ENCODE measurements at places on chromosomes 16 and 17. TPM values are rescaled to one million over a fixed set of nuclear protein-coding genes. Genes with fewer than 3 reads are reported as not detected.

GRCh38 chr17:79698146-79698846 is 32.4 kb upstream of the ENPP7 start:
- no peak for DNase-seq

PLXDC1 gene
- 14.6 TPM for total RNA-seq

KRTAP3-1 gene
- not detected for total RNA-seq

CDK5R1 gene
- total RNA-seq, result 1.9 TPM

Data from right cardiac atrium (tissue), 5 donors.